ENCODE measurements at places on chromosomes 5 and 9. TPM values are rescaled to one million over a fixed set of nuclear protein-coding genes. Genes with fewer than 3 reads are reported as not detected.

Gene C9orf152
- 0.57 TPM for polyA plus RNA-seq

Gene PHYHD1
- polyA plus RNA-seq = 62.8 TPM

Gene PROB1
- polyA plus RNA-seq = 4.3 TPM

Gene LRRTM2
- polyA plus RNA-seq = 6.2 TPM

All from renal cortex interstitium (tissue), 15 donors.